ENCODE measurements at places on chromosomes 2 and 18.

DNA sequence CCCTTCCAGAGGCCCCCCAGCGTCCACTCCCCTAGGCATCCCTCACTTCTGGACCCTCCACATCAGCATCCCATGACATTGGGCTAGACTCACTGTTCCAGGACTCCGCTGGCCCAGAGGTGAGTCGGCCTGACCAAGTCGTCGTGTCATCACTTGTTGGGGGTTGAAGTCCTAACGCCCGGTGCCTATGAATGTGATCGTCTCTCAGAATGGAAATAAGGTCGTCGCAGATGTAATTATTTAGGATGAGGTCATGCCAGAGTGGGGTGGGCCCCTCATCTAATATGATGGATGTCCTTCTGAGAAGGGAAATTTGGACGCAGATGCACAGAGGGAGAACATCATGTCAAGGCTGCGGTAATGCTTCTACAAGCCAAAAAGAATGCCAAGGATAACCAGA, 142.7 kb downstream of the AGAP1 start:
- no peak for DNase-seq

DNA sequence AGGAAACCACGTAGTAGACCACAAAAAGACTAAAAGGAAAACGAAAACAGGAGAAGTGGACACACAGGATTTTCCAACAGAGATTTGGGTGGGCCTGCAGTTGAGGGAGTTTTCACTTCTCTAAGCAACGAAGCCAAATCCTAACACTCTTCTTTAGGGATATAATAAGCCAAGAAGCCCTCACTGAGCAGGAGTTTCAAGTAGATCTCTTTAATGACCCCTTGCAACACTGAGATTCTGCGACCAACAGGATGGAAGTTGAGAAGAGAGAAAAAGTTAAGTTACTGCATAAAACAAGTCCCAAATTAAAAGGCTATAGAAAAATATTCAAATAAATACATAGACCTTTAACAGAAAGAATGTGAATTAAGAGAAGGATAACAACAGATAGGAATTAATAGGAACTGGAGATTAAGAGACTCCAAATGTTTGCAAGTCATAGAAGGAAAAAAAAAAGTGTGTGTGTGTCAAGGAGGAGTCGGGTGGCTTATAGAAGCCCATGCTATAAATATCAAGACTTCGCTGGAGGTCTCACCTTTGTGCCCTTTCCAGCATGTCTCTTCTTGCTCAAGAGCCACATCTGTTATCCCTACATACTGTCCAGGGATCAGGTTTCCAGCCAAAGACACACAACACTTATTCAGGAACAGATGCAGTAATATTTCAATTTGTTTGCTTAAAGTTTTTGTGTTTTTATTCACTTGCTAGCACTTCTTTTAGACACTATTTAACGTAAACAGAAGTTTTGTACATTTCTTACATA, 69.4 kb upstream of the ARHGAP28 start:
- DNase-seq, result no peak

- DNase-seq, result no peak
Measured at GRCh38 chr2:13121096-13121495, 404.4 kb downstream of the TRIB2 start.

GRCh38 chr2:37284381-37284780, 40.3 kb downstream of the PRKD3 start:
- DNase-seq, result no peak

GRCh38 chr2:24571828-24572442, 80.9 kb downstream of the NCOA1 start:
- DNase-seq, result no peak

DNA sequence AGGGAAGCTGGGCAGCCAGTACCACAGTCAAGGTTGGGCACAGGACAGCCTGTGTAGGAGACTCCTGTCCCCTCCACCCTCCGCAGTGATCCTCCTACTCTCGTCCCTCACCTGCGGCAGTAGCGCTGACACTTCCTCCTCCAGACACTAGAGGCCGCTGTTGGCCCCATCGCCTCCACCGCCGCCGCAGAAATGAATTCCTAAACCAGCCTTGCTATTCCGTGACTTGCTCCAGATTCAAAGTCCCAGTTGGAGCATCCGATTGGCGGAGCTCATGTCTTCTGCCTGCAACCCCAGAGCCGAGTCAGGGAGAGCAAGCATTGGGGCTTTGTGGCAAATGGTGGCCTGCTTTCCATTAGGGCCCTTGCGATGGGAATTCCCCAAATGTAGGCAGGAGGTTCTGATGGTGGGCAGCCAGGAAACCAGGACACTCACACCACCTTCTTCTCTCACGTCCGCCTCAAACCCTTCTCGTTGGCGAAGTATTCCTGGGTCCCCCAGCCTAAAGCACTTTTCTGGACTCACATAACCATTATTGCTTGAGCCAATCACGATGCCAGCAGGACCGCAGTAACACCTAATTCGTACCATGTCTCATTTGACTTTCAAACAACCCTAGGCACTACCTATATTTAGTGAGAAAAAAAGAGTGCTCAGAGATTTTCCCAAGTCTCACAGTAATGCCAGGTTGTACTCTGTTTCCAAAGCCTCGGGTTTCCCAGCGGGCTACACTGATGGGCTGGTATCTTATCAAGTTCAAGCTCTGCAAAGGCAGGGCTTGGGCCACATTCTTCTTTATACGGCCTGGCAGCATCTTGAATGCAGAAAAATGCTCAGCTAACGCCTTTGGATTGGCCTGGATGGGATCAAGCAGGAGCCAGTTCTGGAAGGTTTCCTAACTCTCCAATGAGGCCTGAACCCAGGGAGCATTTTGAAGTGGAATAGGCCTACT, 1.2 kb upstream of the DNAJB2 start:
- DNase-seq, result peak; percentile 57

DNA sequence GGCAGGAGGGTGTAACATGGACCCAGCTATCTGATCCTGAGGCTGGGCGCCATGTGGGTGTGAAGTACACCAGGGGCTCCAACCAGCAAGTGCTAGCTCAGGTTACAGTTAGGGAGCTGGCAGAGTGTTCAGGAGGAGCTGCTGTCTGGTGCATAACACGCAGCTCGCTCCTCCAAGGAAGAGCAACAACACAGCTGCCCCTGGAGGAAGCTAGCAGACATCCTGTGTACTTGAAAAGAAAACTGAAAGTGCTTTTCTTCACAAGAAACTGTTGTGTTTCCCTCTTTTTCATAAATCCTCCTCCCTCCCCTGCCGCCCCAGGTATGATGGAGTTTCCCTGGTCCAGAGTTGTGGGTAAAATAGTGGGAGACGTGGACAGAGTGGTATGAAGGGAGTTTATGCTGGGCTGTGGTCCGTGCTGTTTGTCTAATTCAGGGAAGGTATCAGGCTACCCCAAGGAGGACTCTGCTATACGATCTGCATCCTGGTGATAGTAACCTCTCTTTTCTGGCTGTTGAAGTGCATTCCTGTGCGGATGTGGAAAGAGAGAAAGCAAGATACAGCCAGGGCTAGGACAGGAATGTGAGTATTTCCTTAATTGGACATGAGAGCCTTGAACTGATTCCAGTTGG, 6.1 kb upstream of the LBH start:
- no peak for DNase-seq

- DNase-seq, result no peak
Measured at GRCh38 chr2:37916512-37917082, 8.5 kb upstream of the RMDN2 start.

DNA sequence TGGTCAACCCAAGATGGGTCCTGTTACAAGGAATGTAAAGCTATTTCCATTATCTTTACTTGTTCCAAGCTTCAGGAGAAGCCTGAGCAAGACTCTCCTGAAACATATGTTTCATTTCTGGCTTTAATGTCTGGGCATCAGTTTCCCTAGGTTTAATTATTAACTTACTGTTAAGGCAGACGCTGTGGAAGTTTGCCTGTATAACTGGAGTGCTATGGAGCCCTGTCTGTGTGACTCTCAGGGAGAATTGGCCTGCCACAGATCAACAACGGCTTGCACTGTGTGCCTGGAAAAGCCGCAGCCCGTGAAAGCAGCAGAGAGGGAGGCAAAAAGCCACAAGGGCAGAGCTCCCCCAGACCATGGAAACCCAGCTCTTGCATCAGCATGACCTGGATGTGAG, 22.1 kb upstream of the LONRF2 start:
- DNase-seq, result no peak

Measured in NCI-H1092 treated with DMSO at 0.1 percent for 48 hours (cell line).